Smooth muscle cell of the umbilical artery (primary cell): ENCODE measurements at places on chromosomes 7 and 10. TPM values are rescaled to one million over a fixed set of nuclear protein-coding genes. Genes with fewer than 3 reads are reported as not detected.

Gene IMPDH1
- total RNA-seq = 58.5 and 114 TPM in 2 replicates

Gene CALD1
- 600 and 815 TPM in 2 replicates for total RNA-seq

Gene C10orf67
- 0.18 TPM in 1 of 2 replicates, not detected in the other for total RNA-seq

Gene TMEM130
- total RNA-seq = 0.30 and 0.88 TPM in 2 replicates

Gene EN2
- under 0.01 TPM in 1 of 2 replicates, not detected in the other for total RNA-seq

Gene GRB10
- total RNA-seq = 32.7 and 51.6 TPM in 2 replicates

Gene ZNF248
- total RNA-seq = 10.4 and 14.8 TPM in 2 replicates

Gene RBM20
- total RNA-seq = 0.18 and 0.59 TPM in 2 replicates

Gene HYAL4
- total RNA-seq = not detected in 2 replicates

Gene LIPJ
- total RNA-seq = not detected in 2 replicates

Gene MYL7
- not detected in 2 replicates for total RNA-seq

Gene AGR3
- not detected in 2 replicates for total RNA-seq

Gene AKR1C3
- 1.2 TPM in 2 replicates for total RNA-seq

Gene ADIRF
- 1.3 and 1.5 TPM in 2 replicates for total RNA-seq

Gene DDC
- not detected in 2 replicates for total RNA-seq

Gene SPDYE18
- 0.14 TPM in 1 of 2 replicates, not detected in the other for total RNA-seq

Gene MRPS33
- 18.4 and 31.8 TPM in 2 replicates for total RNA-seq

Gene PNPLA8
- 43.1 and 47.4 TPM in 2 replicates for total RNA-seq

Gene SRGN
- total RNA-seq = 9.8 and 13.1 TPM in 2 replicates

Gene KIF11
- 2.4 and 16.4 TPM in 2 replicates for total RNA-seq

Gene LRRC18
- total RNA-seq = not detected in 2 replicates

Gene SFRP5
- total RNA-seq = not detected in 2 replicates

Gene ANKRD2
- total RNA-seq = 0.74 and 0.89 TPM in 2 replicates

Gene PNLIPRP3
- not detected in 2 replicates for total RNA-seq

Gene GPRIN2
- total RNA-seq = not detected in 2 replicates

Gene SNX10
- total RNA-seq = 0.30 and 0.32 TPM in 2 replicates

Gene TMEM270
- total RNA-seq = not detected in 2 replicates

Gene BTBD16
- total RNA-seq = not detected in 2 replicates

Gene DNMBP
- total RNA-seq = 27.3 and 82.0 TPM in 2 replicates

Gene TAS2R39
- total RNA-seq = not detected in 2 replicates

Gene GSDME
- total RNA-seq = 62.7 and 85.9 TPM in 2 replicates

Gene ASB10
- total RNA-seq = not detected in 2 replicates

Gene PVRIG
- not detected in 2 replicates for total RNA-seq

Gene SPDYE5
- not detected in 2 replicates for total RNA-seq

Gene NUPR2
- total RNA-seq = not detected in 2 replicates

Gene ABCB1
- 0.05 TPM in 1 of 2 replicates, not detected in the other for total RNA-seq

Gene CASP7
- 18.4 and 22.3 TPM in 2 replicates for total RNA-seq

Gene CPA2
- total RNA-seq = not detected in 2 replicates
